ENCODE measurements at places on chromosomes 5 and 9.

DNA sequence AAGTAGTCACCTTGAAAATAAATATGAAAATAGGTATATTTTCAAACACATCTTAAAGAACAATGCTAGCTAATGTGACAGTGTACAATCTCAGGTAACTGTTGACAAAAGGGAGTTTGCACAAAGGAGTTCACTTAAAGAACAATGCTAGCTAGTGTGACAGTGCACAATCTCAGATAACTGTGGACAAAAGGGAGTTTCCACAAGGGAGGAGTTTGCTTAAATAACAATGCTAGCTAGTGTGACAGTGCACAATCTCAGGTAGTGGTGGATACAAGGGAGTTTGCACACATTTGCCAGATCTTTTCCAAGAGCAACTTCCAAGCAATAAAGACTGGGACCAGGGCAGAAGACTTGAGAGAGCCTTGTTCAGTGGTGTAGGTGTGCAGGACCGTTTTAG is 442.9 kb upstream of the FTMT start:
- DNase-seq: no peak

DNA sequence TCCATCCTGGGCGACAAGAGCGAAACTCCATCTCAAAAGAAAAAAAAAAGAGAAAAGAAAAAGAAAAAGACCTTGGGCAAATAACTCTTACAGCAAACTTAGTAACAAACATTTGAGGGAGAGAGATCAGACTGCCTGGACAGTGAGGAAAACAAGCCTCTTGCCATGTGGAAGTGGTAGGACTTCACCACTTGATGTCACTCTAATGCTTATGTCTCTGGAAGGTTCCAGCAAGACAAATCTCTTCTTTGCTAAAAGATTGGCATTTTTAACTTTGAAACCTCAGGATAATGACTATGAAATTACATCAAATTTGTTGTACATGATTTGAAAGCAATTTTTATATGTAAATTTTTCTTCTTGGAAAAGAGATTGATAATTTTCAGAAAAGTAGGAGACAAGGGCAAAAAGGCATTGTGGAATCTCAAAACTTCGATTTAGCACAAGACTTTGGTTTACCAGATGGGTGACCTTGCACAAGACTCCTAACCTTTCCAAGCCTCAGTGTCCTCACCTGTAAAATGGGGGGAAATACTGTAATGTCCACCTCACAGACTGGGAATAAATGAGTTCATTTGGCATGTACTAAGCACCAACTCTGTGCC is 5.4 kb downstream of the ACTL7B start:
- DNase-seq: no peak

DNA sequence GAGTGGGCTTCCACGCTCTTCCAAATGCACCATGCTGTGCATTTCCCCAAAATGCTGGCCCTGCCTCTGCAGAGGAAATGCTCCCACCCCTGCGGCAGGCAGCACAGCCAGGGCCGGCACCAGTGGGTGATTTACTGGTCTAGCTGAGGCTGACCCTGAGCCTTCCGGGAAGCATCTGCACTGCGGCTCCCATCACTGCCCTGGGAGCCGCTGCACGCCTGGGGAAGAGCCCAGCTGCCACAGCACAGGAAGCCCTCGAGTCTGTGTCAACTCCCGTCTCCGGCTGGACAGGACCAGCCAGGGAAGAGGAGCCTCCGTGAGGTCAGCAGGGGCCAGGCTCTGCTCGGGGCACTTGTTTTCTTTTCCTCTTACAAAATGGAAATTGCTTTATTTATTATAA is 25.1 kb upstream of the EEIG1 start:
- no peak for DNase-seq

- DNase-seq: no peak
These were observed 33.0 kb downstream of the ERGIC1 start for GRCh38 chr5:172866802-172867748.

DNA sequence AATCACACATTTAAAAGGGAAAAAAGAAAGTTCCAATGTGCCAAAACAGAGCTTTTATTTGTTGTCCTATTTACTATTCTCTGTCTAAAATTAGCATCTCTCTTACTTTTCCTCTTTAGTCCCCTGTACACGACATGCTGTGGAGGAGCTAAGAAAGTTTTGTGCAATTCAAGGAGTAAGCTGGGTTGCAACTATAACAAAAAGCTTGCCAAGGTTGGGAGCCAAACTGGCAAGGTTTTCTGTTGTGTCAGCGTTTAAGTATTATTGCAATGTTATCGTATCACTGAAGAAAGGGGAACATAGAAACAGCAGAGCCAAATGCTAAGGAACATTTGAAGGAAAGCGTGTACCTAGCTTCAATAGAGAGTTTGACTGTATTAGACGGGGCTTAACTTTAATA is 680.8 kb downstream of the CETN3 start:
- DNase-seq: no peak

- DNase-seq: no peak
These were observed 90.5 kb downstream of the NRG2 start for GRCh38 chr5:139952574-139952973.

Data from GOT3 (cell line).